ENCODE measurements at places on chromosomes 13 and 19. TPM values are rescaled to one million over a fixed set of nuclear protein-coding genes. Genes with fewer than 3 reads are reported as not detected.

The KLK10 gene
- not detected for total RNA-seq

The ZNF440 gene
- total RNA-seq: 4.5 TPM

The ERVK3-1 gene
- 17.7 TPM for total RNA-seq

The FGF21 gene
- not detected for total RNA-seq

The GRK1 gene
- not detected for total RNA-seq

The ZNF772 gene
- 12.0 TPM for total RNA-seq

The TMPRSS9 gene
- not detected for total RNA-seq

DNA sequence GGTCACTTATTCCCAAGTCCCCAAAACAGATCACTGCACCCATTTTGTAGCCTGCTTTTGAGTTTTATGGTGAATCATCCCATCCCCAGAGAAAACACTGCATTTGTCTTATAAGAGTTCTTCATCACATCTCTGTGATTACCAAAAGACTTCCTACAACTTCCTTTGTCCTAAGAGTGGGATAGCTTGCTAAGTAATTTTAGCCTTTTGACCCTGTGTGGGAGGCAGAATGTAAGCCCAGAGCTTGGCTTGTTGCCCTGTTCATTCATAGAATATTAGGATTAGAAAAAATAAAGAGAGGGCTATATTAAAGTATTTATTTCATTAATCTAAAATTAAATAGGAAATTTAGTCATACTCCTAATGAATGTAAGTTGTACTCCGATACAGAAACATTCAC, 213.3 kb downstream of the MZT1 start:
- no peaks in the 10 kb centered on the region for H3K36me3 ChIP-seq
- no peak overlapping the region for H3K27ac ChIP-seq
- no peak for DNase-seq
- no peaks in the 10 kb centered on the region for H3K27me3 ChIP-seq
- no peaks in the 10 kb centered on the region for H3K4me1 ChIP-seq

- H3K36me3 ChIP-seq: no peaks in the 10 kb centered on the region
- DNase-seq: no peak
- H3K27me3 ChIP-seq: no peaks in the 10 kb centered on the region
Measured at GRCh38 chr13:33690354-33690753, 127.6 kb upstream of the RFC3 start.

GRCh38 chr13:37349916-37350315, 244.5 kb upstream of the CSNK1A1L start:
- DNase-seq: no peak
- no peak overlapping the region for H3K4me3 ChIP-seq
- no peaks in the 10 kb centered on the region for H3K4me1 ChIP-seq
- H3K27ac ChIP-seq: no peak overlapping the region

GRCh38 chr19:3028305-3029064, 595 bp downstream of the TLE2 start:
- H3K4me3 ChIP-seq: peak overlapping the region; percentile 73
- H3K36me3 ChIP-seq: peaks cover 6% of the 10 kb centered on the region
- no peaks in the 10 kb centered on the region for H3K27me3 ChIP-seq
- H3K27ac ChIP-seq: no peak overlapping the region
- peak; percentile 29 for DNase-seq

DNA sequence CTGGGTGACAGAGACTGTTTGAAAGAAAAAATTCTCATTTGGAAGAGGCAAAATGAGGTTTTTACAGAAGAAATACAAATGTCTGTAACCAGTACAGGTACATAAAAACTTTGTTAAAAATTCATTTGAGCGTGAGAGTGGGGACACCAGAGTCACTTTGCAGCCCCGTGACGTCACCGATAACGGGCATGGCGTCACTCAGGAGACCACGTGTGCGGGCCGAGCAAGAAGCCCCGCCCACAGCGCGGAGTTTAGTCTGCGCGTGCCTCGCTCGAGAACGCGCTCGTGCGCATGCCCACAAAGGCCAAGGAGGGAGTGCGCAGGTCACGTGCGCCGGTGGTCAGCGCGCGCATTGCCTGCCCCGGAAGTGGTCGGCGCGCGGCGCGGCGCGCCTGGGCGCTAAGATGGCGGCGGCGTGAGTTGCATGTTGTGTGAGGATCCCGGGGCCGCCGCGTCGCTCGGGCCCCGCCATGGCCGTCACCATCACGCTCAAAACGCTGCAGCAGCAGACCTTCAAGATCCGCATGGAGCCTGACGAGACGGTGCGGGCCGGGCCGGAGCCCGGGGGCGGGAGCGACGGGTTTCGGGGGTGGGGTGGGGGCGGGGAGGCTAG, at the start of gene RAD23A:
TSS of gene RAD23A (plus strand) at position 384 of the 613 bp plus-strand sequence. CDS start at position 471, 87 bp downstream.
- H3K4me3 ChIP-seq: peak within 1 kb of the TSS; percentile 90
- H3K27me3 ChIP-seq: no peaks in the 10 kb centered on the region
- peaks cover 13% of the 10 kb centered on the region for H3K36me3 ChIP-seq
- H3K27ac ChIP-seq: peak within 1 kb of the TSS; percentile 98
- DNase-seq: peak; percentile 99
- H3K4me1 ChIP-seq: peaks cover 42% of the 10 kb centered on the region

GRCh38 chr13:80988391-80989151, 647.6 kb upstream of the SPRY2 start:
- DNase-seq: no peak
- no peak overlapping the region for H3K27ac ChIP-seq
- no peak overlapping the region for H3K4me3 ChIP-seq

- H3K36me3 ChIP-seq: no peaks in the 10 kb centered on the region
- no peaks in the 10 kb centered on the region for H3K4me1 ChIP-seq
- H3K4me3 ChIP-seq: no peak overlapping the region
Measured at GRCh38 chr19:3250675-3251074, 26.2 kb downstream of the CELF5 start.

DNA sequence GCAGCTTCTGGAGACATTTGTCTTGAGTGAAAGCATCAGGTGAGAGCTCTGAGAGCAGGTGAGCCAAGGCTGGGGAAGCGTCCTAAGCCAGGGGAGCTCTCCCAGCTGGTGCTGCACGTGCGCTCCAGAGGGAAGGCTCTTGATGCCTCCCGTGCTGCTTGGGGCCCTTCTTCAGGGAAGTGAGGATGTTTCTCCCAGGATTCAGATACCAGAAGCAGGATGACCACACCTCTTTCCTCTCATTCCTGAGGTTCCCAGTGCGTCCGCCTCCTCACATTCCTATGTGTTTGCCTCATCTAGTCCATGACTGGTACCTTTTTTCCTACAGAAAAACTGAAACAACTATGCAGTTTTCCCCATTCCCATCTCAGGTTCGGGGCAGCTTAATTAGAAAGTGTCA, 231.0 kb upstream of the IRS2 start:
- H3K4me1 ChIP-seq: no peaks in the 10 kb centered on the region
- no peaks in the 10 kb centered on the region for H3K27me3 ChIP-seq
- no peak for DNase-seq
- H3K36me3 ChIP-seq: no peaks in the 10 kb centered on the region

- no peaks in the 10 kb centered on the region for H3K36me3 ChIP-seq
- H3K4me3 ChIP-seq: no peak overlapping the region
- H3K4me1 ChIP-seq: peaks cover 3% of the 10 kb centered on the region
- no peak for DNase-seq
- no peaks in the 10 kb centered on the region for H3K27me3 ChIP-seq
- H3K27ac ChIP-seq: peak overlapping the region; percentile 44
Measured at GRCh38 chr13:37039896-37040295, 19.6 kb downstream of the SUPT20H start.

- H3K4me1 ChIP-seq: no peaks in the 10 kb centered on the region
- no peaks in the 10 kb centered on the region for H3K27me3 ChIP-seq
- no peak for DNase-seq
Measured at GRCh38 chr13:109196948-109197347, 567.5 kb downstream of the MYO16 start.

GRCh38 chr13:43908156-43909126, 28.7 kb downstream of the LACC1 start:
- no peak overlapping the region for H3K27ac ChIP-seq
- H3K27me3 ChIP-seq: no peaks in the 10 kb centered on the region
- H3K4me3 ChIP-seq: no peak overlapping the region
- H3K4me1 ChIP-seq: peaks cover 10% of the 10 kb centered on the region
- H3K36me3 ChIP-seq: no peaks in the 10 kb centered on the region

GRCh38 chr13:111280681-111281585, 39.5 kb upstream of the TEX29 start:
- peak overlapping the region; percentile 88 for H3K27ac ChIP-seq
- peaks cover 54% of the 10 kb centered on the region for H3K4me1 ChIP-seq
- peaks cover 1% of the 10 kb centered on the region for H3K36me3 ChIP-seq
- no peaks in the 10 kb centered on the region for H3K27me3 ChIP-seq
- no peak for DNase-seq

DNA sequence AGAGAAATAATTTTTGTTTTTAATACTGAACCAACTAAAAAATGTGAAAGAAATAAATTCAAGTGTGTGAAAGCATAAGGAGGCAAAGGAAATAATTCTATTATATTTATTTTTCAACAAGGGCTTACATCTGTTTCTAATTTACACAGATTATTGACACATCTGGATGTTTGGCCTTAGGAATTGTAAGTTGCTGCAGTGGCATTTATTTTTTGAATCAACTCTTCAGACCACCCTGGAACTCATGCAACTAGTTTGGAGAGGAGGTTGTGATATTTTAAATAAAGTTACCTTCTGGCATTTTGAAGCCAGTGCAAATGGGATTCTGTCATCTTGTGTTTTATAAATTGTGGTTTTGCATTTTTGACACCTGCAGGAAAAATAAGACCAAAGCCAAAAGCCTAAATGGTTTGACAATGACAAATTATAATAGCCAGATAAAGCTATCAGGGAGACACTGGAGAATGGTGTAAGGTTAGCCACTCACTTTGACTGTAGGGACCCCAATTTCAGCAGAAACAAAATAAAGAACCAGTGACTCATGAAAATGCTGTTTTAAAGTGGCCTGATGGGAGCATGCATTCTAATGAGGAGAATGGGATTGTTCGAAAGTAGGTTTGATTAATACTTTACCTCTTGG, 192.9 kb downstream of the KLF5 start:
- H3K27ac ChIP-seq: no peak overlapping the region
- H3K4me1 ChIP-seq: no peaks in the 10 kb centered on the region
- no peak for DNase-seq
- H3K36me3 ChIP-seq: no peaks in the 10 kb centered on the region
- no peak overlapping the region for H3K4me3 ChIP-seq
- no peaks in the 10 kb centered on the region for H3K27me3 ChIP-seq

DNA sequence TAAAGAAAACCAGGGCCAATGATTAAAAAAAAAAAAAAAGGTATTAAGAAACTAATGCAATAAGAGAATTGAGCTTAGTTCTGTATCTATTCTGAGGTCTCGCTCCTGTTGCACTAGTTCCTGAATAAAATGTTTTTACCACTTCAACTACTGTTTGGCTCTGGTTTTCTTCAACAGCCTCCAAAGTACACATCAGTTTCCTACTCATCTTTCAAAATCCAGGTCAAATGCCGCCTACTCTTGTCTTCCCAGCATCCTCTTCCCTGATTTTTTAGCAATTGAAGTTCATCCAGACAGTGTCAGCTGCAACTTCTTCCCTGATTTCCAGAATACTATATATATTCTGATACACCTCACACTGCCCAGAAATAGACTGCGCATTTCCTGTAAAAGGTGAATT, 1.4 kb upstream of the RCBTB1 start:
- no peak overlapping the region for H3K27ac ChIP-seq
- no peak overlapping the region for H3K4me3 ChIP-seq
- DNase-seq: no peak
- no peaks in the 10 kb centered on the region for H3K27me3 ChIP-seq
- peaks cover 9% of the 10 kb centered on the region for H3K4me1 ChIP-seq
- peaks cover 3% of the 10 kb centered on the region for H3K36me3 ChIP-seq

- no peaks in the 10 kb centered on the region for H3K36me3 ChIP-seq
- H3K4me1 ChIP-seq: no peaks in the 10 kb centered on the region
- no peak overlapping the region for H3K4me3 ChIP-seq
- H3K27ac ChIP-seq: no peak overlapping the region
Measured at GRCh38 chr13:67951431-67951830, 721.3 kb upstream of the PCDH9 start.

- no peak overlapping the region for H3K4me3 ChIP-seq
- no peaks in the 10 kb centered on the region for H3K4me1 ChIP-seq
- no peak for DNase-seq
Measured at GRCh38 chr13:94701313-94702180, 10.8 kb downstream of the SOX21 start.

DNA sequence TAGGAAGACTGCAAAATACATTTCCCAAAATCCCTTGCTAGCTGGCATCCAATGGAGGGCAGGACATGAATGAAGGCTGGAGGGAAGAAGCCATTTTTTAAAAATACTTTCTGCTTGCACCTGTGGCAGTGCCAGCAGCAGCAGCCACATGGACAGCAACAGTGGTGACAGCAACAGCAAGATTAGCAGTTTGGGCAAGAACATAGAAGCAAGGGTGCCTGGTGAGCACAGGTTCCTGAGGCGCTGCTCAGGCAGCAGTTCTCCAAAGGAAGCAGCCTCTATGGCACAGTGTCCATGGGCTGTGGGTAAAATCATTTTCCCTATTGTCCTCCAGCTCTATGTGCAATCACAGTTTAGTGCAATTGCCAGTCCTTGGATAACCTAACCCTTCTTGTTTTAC, 1.3 kb upstream of the FAM216B start:
- H3K4me1 ChIP-seq: no peaks in the 10 kb centered on the region
- H3K4me3 ChIP-seq: no peak overlapping the region
- no peaks in the 10 kb centered on the region for H3K36me3 ChIP-seq
- DNase-seq: no peak
- H3K27ac ChIP-seq: no peak overlapping the region
- peaks cover 5% of the 10 kb centered on the region for H3K27me3 ChIP-seq

DNA sequence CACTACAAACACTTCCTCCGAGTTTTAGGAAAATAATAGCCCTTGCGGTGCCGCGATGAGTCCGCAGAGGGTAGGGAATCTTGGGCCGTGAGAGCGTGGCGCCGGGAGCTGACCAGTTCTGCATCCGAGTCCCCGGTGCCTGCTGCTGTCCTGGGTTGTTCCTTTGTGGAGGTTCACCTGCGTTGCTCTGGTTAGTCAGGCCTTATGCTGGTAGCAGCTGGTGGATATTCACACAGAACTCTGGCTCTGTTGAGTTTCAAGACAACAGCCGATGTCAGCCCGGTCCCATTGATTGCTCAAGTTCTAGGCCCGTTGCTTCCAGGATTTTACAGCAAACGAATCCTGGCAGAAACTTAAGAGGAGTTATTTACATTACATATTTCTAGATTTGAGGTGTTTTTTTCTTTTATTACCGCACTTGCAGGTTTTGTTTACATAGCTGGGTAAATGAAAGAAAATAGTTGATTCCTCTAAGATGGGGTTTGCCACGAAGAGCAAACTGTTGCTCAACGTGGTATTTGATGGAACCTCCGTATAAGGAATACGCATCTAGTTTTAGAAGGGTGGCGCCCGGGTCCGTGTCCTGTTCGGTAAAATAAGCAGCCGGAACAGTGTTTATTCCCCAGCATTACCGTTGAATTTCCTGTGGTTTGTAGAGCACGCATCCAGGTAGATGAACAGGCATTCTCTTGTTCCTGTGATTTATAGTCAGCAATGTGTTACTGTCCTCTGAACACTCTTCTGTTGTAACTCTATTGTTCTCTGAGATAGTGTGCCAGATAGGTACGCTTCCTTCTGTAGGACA, 1.3 kb downstream of the CLDN10 start:
- H3K27me3 ChIP-seq: no peaks in the 10 kb centered on the region
- no peak for DNase-seq
- H3K4me3 ChIP-seq: no peak overlapping the region
- H3K27ac ChIP-seq: no peak overlapping the region
- H3K36me3 ChIP-seq: no peaks in the 10 kb centered on the region
